Caudate nucleus (tissue), 63 donors: ENCODE measurements at places on chromosomes 7 and 10.

DNA sequence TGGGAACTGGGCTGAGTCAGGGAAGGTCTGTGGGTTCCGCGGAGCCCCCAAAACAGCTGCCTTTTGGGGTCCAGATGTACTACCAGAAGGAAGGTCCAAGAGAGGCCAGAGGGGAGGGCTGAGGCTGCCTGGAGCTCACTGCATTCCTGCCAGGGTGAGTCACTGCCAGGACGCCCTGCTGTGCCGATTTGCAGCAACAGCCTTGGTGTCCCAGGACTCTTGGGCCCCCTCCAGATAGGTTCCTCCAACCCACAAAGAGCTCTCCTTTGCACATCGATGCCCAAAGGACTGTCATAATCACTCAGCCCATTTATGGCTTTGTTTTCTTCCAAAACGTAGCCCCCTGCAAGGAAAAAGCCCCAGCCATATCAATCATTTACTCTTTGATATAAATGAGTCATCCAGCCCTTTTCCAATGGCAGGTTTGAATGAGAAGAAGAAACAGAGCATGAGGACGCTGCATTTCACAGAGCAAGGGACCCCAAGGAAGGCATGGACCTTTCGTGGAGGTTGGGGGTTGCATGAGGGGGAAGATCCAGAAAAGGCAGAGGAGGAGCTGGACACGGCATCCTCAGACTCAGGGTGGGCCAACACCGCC is 32.2 kb upstream of the COL13A1 start:
- no peak for DNase-seq

DNA sequence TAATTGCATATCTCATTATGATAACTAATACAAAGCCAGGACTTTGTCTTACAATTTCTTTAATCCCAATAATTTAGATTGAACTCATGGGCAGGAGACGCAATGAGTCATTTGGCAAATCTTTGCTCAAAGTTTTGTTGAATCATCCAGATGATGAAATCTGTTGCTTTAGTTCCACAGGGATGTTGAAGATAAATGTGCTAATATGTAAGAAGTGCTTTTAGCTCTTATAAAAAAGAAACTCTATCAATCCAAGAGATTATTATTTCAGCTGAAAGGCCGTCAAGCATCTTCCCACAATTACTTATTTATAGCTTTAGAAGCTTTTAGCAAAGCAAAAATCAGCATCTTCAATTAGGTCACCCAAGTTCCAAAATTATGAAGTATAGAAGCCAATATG is 36.8 kb upstream of the ANK3 start:
- DNase-seq = no peak

GRCh38 chr10:58281092-58281752 is 12.3 kb downstream of the CISD1 start:
- no peak for DNase-seq

DNA sequence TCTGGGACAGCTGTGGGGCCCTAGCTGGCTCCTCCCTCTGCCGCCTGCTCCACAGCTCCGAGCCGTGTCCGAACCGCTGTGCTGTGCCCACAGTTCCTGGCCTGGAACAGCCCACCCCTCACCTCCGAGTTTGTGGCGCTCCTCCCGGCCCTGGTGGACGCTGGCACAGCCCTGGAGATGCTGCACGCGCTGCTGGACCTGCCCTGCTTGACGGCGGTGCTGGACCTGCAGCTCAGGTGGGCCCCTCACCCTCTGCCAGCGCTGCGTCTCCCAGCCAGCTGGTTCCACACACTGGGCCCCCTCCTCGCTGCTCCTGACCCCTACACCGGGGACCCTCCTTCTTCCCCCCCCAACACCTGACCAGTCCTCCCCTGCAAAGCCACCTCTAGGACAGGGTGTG is 12.1 kb downstream of the AP5Z1 start:
- no peak for DNase-seq

GRCh38 chr7:81626008-81626407 is 143.8 kb downstream of the HGF start:
- DNase-seq = no peak

DNA sequence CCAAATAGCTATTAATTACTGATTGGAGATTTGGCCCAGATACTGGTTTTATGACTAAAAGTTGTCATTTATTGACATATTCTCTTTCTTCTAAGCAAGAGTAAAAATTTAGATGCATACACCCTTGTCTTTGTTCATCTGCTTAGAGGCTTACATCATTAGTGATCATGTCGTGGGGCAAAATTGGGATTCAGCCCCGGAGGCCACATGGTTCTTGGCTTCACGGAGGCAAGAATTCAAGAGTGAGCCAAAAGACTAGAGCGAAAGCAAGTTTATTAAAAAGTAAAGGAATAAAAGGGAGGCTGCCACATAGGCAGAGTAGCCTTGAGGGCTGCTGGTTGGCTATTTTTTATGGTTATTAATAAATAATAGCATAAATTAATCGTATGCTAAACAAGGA is 41.1 kb downstream of the MINPP1 start:
- DNase-seq = no peak

- no peak for DNase-seq
Observed at GRCh38 chr10:129105266-129105665, 361.8 kb upstream of the MGMT start.

GRCh38 chr7:127858091-127858914 is 172.9 kb downstream of the LRRC4 start:
- no peak for DNase-seq

GRCh38 chr7:155581107-155581830 is 34.9 kb upstream of the CNPY1 start:
- no peak for DNase-seq
